ENCODE measurements at places on chromosomes 7 and 10. TPM values are rescaled to one million over a fixed set of nuclear protein-coding genes. Genes with fewer than 3 reads are reported as not detected.
A peak's percentile ranks its signal among the peaks of the same experiment; 100 is the strongest.

GRCh38 chr7:36787933-36788378 is 63.7 kb upstream of the AOAH start:
- H3K4me3 ChIP-seq, result no peak overlapping the region
- H3K27me3 ChIP-seq, result no peaks in the 10 kb centered on the region
- no peak for DNase-seq
- no peaks in the 10 kb centered on the region for H3K36me3 ChIP-seq

DNA sequence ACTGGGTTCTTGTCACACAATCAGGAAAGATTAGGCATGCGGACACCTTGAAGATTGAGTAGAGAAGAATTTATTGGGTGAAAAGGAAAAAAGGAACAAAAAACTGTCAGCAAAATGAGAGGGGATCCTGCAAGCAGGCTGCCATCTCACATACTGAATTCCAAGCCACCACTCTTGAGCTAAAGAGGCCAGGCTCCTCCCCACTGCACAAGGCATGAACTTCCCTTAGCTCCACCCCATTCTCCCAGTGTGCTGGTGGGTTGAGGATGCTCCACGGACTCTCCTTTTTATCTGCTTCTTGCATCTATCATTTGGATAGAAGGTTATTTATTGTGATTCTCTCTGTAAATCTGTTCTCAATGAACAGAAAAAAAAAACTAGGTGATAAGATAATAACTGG is 79.6 kb downstream of the ANKRD7 start:
- H3K4me1 ChIP-seq, result no peaks in the 10 kb centered on the region
- H3K27ac ChIP-seq, result no peak overlapping the region

GRCh38 chr10:22245567-22245966 is 27.8 kb upstream of the EBLN1 start:
- peaks cover 2% of the 10 kb centered on the region for H3K27me3 ChIP-seq
- DNase-seq, result no peak
- peak overlapping the region; percentile 45 for H3K27ac ChIP-seq
- no peak overlapping the region for H3K4me3 ChIP-seq

- no peak for DNase-seq
- no peaks in the 10 kb centered on the region for H3K36me3 ChIP-seq
- no peak overlapping the region for H3K27ac ChIP-seq
- no peaks in the 10 kb centered on the region for H3K4me1 ChIP-seq
These were observed 314.2 kb downstream of the PLXNA4 start for GRCh38 chr7:132262160-132262470.

Gene EPDR1
- total RNA-seq, result 0.51 TPM

- DNase-seq, result peak; percentile 68
- H3K27me3 ChIP-seq, result peaks cover 69% of the 10 kb centered on the region
- H3K36me3 ChIP-seq, result peaks cover 2% of the 10 kb centered on the region
These were observed 7.5 kb upstream of the EBF3 start for GRCh38 chr10:129971381-129972144.

- H3K36me3 ChIP-seq, result peaks cover 25% of the 10 kb centered on the region
- peak overlapping the region; percentile 45 for H3K4me3 ChIP-seq
- no peaks in the 10 kb centered on the region for H3K27me3 ChIP-seq
- H3K4me1 ChIP-seq, result peaks cover 76% of the 10 kb centered on the region
- peak overlapping the region; percentile 62 for H3K27ac ChIP-seq
These were observed 111.5 kb downstream of the CCNY start for GRCh38 chr10:35447693-35448407.
